ENCODE measurements at places on chromosomes 16 and 17.

- no peak for DNase-seq
Measured at GRCh38 chr16:54309341-54309740, 22.8 kb upstream of the IRX3 start.

DNA sequence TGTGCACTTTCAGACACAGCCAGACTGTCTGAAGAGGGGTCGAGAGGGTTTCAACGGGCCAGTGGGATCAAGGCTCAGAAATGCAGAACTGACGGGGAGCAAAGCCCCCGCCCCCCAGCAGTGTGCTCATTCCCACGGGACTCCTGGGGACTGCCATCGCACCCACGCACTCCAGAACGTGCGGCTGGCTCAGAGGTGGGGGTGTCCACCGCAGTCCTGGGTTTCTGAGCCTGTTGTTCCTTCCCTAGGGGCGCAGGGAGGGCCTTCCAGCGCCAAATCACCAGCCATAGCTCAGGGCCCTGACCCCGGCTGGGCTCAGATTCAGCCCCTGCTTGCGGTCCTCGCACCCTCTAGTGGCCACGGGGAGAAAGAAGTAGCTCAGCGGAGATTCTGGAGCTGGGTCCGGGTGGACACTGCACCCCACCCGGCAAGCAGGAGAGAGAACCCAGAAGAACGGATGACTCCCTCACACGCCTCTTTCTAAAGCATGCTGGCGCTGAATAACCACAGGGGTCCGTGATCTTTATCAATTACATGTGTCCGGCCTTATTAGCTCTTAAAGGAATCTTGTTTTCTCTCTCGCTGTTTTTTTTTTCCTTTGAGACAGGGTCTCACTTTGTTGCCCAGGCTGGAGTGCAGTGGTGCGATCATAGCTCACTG is 45.0 kb upstream of the USP7 start:
- peak; percentile 36 for DNase-seq

- DNase-seq, result no peak
Measured at GRCh38 chr17:72531729-72532128, 410.9 kb downstream of the SOX9 start.

DNA sequence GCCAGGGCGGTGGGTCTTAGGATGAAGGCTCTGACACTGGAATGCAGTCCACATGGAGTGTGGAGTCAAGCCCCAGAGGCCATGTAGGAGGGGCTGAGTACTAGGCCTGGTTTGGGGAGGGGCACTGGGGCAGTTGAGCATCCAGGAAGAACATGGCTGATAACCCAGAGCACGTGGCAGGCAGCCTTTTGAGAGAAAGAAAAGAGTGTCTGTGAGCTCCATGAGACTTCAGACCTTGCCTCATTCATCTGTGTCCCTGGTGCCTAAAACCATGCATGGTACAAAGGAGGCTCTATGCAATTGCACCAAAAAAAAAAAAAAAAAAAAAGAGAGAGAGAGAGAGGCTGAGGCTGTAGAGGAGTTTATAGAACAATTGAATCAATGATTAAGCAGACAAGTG is 14.6 kb downstream of the SLC46A1 start:
- DNase-seq, result no peak

GRCh38 chr16:53741546-53741945 is 37.6 kb downstream of the FTO start:
- no peak for DNase-seq

All from T follicular helper cell (primary cell).